ENCODE measurements at places on chromosomes 6 and 20.

GRCh38 chr20:15339264-15339663, 1001.9 kb upstream of the FLRT3 start:
- DNase-seq: no peak

DNA sequence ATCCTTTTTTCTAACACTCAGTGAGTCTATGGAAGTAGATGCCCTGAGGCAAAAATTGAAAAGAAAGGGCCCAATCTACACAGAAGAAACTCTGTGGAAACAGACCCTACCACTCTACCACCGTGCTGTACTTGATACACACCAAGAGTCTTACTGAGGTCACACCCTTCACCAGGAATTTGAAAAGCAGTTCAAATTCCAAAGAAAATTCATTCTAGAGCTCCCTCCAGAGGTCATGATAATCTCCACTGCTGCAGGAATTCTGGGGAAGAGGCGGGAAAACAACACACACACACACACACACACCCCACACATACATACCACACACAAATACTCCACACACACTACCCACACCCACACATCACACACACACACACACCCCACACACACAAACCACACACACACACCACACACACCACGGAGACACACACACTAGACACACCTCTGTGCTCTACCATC, 336.8 kb downstream of the HDGFL1 start:
- no peak for DNase-seq

DNA sequence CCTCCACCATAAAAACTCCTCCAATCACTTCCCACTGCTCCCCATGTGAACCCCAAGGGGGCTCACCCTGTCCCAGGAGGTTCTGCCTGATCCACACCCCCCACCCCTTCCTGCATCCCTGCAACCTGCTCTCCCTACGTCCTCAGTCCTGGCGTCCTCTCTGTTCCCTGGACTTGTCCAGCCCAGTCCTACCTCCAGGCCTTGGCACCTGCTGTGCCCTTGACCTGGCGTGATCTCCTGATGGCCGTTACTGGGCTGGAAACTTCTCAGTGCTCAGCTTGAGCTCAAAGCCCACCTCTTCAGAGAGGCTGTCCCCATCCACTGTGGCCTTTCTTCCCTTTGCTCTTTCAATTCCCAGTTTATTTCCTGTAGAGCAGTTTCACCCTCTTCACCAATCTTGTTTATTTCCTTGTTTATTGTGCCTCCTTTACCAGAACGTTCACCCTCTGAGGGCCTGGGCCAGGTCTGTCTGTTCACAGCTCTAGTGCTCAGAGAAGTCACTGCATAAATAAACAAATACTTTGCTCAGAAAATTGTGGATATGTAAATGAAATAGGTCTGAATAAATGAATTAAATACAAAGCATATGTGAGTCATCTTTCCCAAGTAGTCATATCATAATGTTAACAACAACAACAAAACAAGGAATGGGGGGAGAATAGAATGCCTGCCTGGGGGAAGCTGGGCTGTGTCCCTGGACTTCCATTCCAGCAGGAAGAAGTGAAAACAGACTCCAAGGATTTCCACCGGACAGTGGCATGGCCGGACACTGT, 175.7 kb upstream of the SULF2 start:
- DNase-seq: no peak

DNA sequence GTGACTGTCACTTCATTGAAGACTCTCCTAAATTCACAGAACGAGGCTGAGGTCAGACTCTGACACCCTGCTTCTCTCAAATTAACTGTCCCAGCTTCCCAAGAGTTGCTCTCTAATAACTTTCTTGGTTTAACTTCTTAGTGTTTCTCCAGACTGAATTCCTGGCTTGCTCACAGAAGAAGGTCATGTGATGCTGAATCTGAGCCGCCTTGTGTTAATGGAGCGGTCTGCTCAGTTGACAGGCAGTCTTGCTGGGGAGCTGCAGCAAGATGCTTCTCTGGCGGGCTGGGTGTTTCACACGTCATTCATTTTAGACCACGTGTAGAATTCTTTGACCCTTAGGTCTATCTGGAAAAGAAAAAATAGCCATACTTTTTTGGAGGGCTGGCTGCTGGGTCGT, 107.3 kb downstream of the FOXO3 start:
- no peak for DNase-seq

DNA sequence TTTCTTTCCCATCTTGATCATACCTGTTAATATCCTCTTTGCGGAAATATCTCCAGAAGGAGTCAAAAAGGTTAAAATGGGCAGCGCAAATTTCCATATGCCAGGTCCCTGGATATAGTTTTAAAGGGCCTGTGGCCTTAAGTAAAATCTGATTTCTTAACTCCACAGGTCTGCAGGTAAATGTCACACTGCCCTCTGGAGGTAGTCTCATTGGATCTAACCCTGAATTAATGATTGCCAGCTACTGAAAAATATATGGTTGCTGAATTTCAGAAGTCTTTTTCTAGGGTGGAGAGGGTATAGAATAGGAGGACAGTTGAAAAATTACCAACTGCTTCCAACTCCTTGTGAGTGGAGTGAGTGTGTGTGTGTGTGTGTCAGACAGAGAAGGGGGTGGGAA, 8.5 kb downstream of the MOXD1 start:
- DNase-seq: no peak

DNA sequence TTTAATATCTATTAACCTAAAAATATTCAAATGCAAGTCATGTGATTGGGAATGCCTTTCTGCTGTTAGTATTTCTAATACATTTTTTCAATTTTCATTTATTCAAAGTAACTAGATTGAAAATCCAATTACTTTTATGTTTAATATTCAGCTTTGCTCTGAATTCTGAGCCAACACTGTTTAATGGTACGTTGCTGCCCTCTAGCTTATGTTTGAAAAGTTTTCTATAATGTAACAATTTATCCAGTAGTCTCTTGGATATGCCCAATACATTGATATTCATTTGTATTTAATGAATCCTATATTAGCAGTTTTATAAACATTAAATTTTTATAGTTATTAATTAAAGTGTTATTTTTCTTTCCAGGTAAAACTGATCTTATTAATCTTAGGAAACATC, 47.4 kb downstream of the LGSN start:
- DNase-seq: no peak

DNA sequence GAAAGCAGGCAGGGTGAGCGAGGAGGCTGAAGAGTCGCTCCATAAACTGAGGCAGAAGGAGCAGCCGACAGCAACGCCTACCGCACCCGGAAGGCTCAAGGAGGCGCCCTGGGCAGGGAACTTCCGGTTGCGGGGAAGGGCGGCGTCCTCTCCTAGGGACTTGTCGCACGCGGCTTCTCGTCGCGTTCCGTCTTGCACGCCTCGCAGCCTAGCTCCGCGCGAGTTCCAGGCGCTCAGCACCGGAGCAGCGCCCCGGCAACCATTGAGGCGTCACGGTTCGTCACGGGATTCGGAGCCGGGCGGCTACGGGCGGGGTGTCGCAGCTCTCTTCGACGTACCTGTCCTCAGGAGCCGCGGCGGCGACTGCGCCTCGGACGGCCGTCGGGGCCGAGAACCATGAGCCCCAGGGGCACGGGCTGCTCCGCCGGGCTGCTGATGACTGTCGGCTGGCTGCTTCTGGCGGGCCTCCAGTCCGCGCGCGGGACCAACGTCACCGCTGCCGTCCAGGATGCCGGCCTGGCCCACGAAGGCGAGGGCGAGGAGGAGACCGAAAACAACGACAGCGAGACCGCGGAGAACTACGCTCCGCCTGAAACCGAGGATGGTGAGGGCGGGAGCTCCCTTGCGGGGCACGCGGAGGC, at the start of gene SPACA1:
SPACA1 (plus strand) TSS at position 332 of the 641 bp plus-strand sequence; CDS start at position 397, 65 bp downstream.
- DNase-seq: no peak

GRCh38 chr20:45470262-45470931, 844 bp downstream of the WFDC2 start:
- no peak for DNase-seq

DNA sequence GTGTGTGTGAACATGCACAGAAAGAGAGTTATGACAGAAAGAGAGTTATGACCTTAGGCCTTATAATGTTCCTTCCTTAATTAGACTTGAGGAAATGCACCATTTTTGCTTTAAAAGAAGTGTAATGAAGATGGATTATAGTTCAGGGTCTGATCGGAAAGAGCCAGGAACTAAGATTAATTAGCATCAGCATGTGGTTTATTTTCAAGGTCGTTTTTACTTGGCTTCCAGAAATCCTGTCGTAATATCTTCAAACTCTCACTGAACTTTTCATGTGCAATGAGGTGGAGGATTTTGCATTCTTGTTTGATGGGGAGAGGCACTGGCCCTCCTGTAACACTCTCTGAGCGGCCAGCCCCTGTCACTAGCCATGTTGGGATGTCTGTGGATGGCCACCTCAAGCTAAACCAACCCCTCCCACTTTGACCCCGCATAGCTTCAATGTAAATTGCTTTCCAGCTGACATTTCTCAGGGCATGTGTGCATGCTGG, 116.8 kb downstream of the CDC5L start:
- DNase-seq: no peak

- DNase-seq: no peak
These were observed 75.8 kb downstream of the GJA10 start for GRCh38 chr6:89970072-89970471.

DNA sequence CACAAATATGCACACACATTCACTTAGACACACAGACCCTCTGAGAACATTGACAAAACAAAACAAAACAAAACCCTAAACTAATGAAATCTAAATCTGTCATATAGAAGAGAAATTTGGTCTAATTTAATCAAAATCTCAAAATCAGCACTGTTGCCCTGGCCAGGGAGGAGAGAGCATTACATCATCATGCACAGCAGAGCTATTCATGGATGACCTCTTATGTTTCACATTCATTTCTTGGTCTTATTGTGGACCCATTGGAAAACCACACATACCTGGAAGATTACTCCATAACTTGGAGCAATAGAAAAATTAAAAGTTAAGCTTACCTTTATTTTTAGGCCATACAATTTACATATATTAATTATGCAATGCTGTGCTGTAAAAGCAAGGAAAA, 1223.6 kb upstream of the GJE1 start:
- DNase-seq: no peak

GRCh38 chr6:149969635-149970034, 5.9 kb downstream of the ULBP1 start:
- no peak for DNase-seq

GRCh38 chr6:168218785-168219566, 100.6 kb downstream of the DACT2 start:
- DNase-seq: no peak

GRCh38 chr6:158357570-158358216, 45.4 kb downstream of the TULP4 start:
- DNase-seq: no peak

- DNase-seq: no peak
These were observed 723 bp downstream of the AKIRIN2 start for GRCh38 chr6:87701344-87701675.

DNA sequence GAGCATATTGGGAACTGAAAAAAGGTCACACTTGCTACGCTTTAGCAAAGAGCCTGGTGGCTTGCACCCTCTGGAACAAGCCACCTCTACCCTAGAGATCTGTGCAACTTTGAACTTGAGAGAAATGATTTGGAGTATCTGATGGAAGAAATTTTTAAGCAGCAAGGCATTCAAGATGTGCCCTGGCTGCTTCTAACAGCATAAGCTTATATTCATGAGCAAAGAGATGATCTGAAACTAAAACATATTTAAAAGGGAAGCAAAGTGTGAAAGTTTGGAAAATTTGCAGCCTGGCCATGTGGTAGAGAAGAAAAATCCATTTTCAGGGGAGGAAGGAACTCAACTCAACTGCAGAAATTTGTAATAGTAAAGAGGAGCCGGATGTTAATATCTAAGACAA, 71.1 kb downstream of the NINL start:
- no peak for DNase-seq

GRCh38 chr6:14059791-14060436, 57.7 kb upstream of the CD83 start:
- DNase-seq: no peak

DNA sequence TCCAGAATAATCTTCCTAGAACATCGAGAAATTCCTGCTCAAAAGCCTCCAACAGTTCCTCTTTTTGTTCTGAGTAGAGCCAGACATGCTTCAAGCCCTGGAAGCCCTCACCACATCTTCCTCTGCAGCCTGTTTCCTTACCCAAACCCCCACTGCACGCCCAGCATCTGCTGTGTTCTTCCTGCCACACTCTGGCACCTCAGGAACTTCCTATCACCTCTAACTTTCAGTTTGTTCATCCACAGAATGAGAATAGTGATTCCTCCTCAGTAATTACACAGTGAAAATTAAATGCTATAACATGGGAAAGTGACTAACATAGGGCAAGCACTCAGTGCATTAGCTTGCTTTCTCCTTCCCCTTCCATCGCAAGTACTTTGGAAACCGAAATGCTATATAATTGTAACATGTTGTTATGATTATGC, 26.3 kb downstream of the C6orf89 start:
- no peak for DNase-seq

GRCh38 chr6:70669133-70669532, 1.4 kb downstream of the SMAP1 start:
- no peak for DNase-seq

DNA sequence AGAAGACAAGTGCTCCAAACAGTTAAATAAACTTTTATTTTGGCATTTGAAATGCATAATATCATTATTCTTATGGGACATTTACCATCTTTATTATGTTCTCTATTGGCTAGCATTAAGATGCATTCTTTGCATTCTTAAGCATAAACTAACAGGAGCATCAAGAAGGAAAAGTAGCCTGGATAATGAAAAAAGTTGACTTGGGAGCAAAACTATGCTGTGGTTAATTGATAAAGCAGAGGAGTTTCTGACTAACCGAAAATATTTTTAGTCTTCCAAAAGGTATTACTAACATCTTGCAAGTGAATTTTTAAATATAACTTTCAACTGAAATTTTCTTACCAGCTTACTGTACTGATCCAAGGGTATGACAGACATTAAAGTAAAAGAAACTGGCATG, 140.3 kb downstream of the FLRT3 start:
- DNase-seq: no peak

DNA sequence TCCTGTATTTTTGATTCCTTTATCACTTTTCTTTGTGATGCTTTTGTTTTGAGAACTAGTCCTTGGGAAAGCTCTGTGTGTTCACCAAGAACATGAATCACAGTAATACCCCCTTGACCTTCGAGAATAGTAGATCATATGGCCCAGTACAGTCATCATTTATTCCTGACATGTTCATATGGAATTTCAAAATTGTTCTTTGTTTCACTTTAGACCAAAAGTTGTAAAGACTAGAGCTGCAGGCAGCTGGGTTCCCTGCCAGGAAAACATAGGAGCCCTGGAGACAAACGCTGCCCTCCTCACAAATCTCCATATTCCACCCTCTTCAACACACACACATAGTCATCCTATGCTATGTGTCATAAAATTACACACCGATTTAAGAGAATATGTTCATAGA, 621.2 kb upstream of the EYS start:
- DNase-seq: no peak

DNA sequence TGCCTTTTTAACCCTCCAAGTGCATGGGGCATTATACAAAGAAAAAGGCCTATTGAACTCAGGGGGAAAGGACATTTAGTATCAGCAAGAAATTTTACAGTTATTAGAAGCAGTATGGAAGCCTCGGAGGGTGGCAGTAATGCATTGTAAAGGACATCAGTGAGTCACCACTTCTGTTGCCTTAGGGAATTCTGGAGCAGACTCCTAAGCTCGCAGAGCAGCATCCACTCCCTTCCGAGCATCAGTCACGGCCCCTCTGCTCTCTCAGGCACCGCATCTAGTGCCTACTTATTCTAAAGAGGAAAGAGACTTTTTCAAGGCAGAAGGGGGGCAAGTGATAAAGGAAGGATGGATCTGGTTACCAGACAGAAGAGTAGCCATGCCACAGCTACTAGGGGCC, 296.5 kb downstream of the RNGTT start:
- DNase-seq: no peak

Data from stimulated activated CD4-positive, alpha-beta T cell treated with anti-CD3 and anti-CD28 coated beads, TNF-alpha, amount 100 ng/mL, for 4 hours (primary cell).